ENCODE measurements at places on chromosomes 7 and 10.

DNA sequence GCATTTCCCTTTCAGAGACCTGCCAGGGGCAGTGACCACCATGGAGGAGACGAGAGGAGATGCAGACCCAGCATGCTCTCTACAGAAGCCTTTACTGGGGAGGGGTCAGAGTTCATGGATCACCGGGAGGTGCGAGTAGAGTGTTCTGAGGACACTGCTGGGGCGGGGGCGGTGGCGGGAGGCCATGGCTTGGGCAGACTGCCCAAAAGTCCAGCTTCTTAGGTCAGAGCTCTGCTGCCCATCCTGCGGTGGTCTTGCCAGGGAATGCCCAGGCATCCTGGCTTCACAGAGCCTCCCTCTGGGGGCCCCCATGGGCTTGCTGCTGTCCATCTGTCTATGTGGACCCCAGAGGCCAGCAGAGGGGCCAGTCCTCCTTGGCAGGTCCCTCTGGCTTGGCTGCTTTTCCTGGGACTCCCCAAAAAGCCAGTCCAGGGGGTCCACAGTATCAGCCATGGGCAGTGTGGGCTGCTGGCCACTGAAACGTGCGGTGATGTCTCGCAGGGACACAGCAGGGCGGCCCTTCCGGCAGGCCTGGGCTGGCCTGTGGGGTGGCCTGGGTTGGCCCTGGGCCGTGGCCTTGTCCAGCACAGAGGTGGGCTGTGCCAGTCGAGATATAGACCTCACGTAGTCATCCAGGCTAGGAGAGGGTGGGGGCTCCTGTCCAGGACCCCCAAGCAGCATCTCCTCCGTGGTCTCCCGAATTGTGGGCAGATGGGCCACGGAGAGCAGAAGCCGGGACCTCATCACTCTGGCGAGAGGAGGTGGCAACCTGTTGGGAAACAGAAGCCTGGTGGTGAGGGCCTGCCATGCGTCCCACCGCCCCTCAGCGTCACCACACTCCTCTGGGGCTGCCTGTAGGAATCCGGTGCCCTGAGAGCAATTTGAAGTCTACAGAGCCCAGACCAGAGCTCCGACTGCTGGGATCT, 1.1 kb downstream of the DEPP1 start:
- H3K27me3 ChIP-seq = no peaks in the 10 kb centered on the region
- H3K4me3 ChIP-seq = peak overlapping the region; percentile 69
- H3K4me1 ChIP-seq = peaks cover 39% of the 10 kb centered on the region
- no peaks in the 10 kb centered on the region for H3K36me3 ChIP-seq

GRCh38 chr7:7959979-7960670, 8.5 kb upstream of the GLCCI1 start:
- no peaks in the 10 kb centered on the region for H3K27me3 ChIP-seq
- no peaks in the 10 kb centered on the region for H3K4me1 ChIP-seq
- no peak for DNase-seq
- H3K27ac ChIP-seq = no peak overlapping the region

GRCh38 chr7:101636822-101637623, 7.9 kb upstream of the MYL10 start:
- no peaks in the 10 kb centered on the region for H3K4me1 ChIP-seq
- no peak for DNase-seq
- H3K27me3 ChIP-seq = no peaks in the 10 kb centered on the region
- H3K4me3 ChIP-seq = no peak overlapping the region
- no peak overlapping the region for H3K27ac ChIP-seq

DNA sequence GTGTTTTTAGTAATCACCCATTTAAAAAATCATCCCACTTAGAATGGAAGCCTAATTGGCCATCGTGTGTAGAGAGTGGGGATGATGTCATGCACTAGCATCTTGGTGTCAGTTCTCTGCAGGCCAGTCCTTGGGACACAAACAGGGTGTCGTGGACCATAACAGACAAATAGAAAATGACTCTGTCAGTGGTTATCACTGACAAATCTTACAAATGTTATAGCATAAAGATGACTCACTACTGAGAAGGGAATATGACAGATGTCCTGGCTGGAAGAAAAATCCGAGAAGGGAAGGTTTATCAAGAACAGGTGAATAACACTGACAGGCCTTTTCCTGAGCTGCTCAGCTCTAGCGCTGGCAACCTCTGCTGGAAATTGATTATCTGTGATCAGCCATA, 10.6 kb downstream of the CABCOCO1 start:
- DNase-seq = no peak
- H3K27me3 ChIP-seq = no peaks in the 10 kb centered on the region
- no peak overlapping the region for H3K4me3 ChIP-seq

GRCh38 chr10:118481871-118482270, 113.6 kb downstream of the PRLHR start:
- H3K27me3 ChIP-seq = no peaks in the 10 kb centered on the region
- DNase-seq = no peak
- no peak overlapping the region for H3K27ac ChIP-seq
- no peak overlapping the region for H3K4me3 ChIP-seq
- H3K36me3 ChIP-seq = no peaks in the 10 kb centered on the region
